ENCODE measurements at places on chromosomes 6 and 20. TPM values are rescaled to one million over a fixed set of nuclear protein-coding genes. Genes with fewer than 3 reads are reported as not detected.

DNA sequence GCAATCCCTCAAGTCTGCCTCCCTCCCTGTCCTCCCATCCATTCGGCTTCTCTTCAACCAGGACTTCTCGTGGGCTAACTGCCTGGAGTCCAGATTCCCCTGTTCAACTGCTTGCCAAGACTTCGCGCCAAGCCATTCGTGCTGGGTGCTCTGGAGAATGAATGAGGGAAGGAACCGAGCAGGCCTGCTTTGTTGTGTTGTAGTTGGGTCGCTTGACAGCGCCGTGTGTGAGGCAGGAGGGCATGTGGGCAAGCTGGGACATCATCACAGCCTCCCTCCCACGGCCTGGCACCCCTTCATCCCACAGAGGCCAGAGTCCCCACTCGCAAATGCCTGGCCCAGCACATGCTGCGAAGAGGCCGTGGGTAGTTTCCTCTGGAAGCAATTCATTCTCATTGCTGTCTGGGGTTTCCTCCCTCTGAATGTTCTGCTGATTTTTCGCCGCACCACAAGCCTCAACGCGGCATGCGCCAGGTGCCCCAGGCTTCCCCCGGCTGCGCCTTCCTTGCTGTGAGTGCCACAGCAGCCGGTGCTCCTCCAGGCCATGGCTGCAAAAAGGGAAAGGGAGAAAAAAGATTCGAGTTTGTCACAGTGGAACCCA is 336.0 kb downstream of the QKI start:
- no peak for DNase-seq

Gene FHL5
- not detected for polyA plus RNA-seq

GRCh38 chr6:32554116-32554965 is 24.3 kb upstream of the HLA-DRB5 start:
- DNase-seq = no peak

Gene MUCL3
- polyA plus RNA-seq = not detected

- DNase-seq = no peak
Measured at GRCh38 chr6:130148181-130148580, 74.6 kb downstream of the SAMD3 start.

Measured in keratinocyte (primary cell).